Skeletal muscle cell (primary cell): ENCODE measurements at places on chromosomes 3 and 15.

DNA sequence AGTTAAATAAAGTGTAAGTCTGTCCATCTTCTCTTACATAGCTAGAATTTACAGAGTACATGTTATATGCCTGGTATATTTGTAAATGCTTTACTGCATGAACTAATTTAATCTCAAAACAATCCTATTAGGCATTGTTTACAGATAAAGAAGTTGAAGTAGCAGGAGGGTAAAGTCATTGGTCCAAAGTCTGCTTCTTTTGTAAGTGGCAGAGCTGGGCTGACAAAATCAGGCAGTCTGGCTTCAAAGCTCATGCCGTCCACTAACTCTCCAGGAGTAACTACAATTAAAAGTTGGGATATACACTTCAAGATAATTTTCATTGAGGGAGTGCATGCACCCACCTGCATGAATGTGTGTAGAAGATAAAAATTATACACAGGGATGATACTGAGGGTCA lies 27.3 kb downstream of the VGLL3 start:
- no peak for DNase-seq

DNA sequence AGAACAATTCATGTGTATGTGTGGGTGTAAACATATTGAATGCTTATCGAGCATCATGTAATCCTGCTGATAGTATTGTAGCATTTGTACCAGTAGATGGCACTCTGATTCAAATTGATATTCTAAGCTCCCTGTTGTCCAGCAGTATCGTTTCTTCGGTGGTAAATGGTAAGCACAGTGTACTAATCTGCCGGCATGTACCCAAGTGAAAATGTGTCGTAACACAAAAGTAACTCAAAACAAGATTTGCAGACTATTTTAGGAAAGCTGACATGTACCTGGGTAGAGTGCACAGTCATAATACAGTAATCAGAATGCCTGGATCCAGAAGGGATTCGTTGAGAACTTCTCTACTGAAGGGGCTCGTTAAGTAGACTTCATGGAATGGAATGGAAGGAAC lies 31.7 kb upstream of the MNS1 start:
- DNase-seq = peak; percentile 26

GRCh38 chr3:11810276-11810675 lies 36.4 kb downstream of the TAMM41 start:
- DNase-seq = no peak

DNA sequence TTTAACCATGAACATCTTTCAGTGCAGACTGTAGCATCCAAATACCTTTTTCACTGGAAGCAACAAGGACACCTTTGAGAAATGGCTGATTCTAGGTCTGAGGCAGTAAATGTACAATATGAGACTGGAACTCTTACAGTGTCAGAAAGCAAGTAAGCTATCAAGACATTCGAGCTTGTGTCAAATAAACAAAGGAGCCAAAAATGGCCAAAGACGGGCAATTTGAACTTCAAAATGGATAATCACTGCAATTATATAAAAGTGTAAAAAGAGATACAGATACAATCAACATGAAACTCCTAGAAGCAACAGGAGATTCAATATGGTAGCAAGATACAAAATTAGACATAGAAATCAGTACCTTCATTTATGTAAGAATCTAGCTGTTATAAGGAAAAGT lies 138.5 kb upstream of the CCDC54 start:
- DNase-seq = no peak

DNA sequence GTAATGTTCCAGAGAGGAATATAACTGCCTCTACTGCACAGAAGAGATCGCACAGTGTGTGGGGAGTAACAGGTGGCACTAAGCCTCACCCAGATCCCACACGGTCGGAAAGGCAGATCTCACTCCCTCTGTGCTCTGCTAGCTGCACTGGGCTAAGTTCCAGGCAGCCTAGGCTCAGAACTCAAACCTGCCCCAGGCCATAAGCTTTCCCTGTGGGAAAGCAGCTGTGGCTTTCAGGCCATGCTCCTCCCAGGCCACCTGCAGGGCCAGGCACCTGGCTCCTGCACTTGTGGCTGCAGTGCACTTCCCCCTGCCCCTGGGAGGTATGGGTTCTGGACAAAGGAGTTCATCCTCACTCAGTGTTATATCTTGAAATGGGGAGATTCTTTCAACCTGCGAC lies 27.5 kb downstream of the PCCB start:
- DNase-seq = no peak

- DNase-seq = peak; percentile 86
Observed at GRCh38 chr3:76470285-76470684, 569.6 kb upstream of the ROBO2 start.

- DNase-seq = no peak
Observed at GRCh38 chr3:114218578-114219185, 18.7 kb downstream of the ZNF80 start.

DNA sequence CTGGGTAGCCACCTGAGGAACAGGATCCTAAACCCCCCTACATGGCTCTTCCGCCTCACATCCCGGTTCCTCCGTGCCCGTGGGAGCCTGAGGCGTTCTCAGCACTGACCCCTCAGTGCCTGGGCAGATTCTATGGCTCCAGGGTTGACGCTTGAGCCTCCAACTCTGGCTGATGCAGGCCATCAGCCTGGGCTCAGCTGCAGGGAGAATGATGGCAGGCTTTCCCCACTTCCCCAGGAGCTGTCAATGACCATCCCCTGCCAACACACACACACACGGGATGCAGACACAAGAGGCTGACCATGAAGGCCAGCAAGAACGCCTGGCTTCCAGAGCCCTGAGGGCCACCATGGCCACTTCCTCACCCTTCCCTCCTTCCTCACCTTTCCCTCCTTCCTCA lies 15.8 kb upstream of the IGDCC3 start:
- DNase-seq = no peak

- no peak for DNase-seq
Observed at GRCh38 chr3:13580256-13581023, 31.5 kb downstream of the FBLN2 start.

DNA sequence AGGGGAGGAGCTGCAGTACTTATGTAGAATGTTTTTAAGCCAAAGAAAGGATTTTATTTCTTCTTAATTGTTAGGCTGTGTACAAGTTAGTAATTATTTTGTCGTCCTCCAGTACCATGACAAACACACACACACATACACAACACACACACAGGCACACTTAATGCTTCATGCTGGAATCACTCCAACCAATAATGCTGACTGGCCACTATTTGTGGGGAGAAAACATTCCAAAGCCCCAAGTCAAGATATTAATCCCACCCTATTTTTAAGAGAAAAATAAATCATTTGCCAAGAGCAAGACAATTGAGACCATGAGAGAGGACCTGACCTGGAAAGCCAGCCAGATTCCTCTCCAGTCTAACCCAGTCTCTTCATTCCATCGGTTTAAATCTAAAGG lies 51.8 kb upstream of the TMCO5A start:
- no peak for DNase-seq

GRCh38 chr3:88767746-88768145 lies 339.7 kb upstream of the EPHA3 start:
- no peak for DNase-seq

GRCh38 chr15:30885814-30886213 lies 17.9 kb upstream of the FAN1 start:
- no peak for DNase-seq

GRCh38 chr3:186283651-186284348 lies 78.2 kb downstream of the DGKG start:
- peak; percentile 64 for DNase-seq

DNA sequence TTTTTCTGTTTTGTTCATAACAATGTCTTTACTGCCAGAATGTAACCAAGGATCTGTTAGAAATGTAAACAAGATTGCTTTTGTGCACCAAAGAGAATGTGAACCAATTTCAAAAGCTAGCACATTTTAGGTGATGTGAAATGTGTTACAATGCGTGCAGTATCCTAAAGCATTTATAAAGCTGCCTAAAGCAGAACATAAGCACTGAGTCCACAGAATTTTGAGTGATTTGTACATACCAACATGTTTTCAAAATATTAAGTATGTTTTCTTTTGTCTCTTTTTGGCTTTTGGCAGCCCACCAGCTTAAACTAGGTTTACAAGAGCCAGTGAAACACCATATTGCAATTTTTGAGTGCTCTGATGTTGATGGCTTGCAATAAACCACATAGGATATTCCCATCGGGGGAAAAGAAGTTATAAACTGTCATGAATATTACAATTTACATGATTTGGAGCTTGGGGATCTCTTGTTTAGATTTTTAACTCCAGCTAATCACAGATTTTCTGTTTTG lies 364.0 kb downstream of the ZIC1 start:
- DNase-seq = no peak

DNA sequence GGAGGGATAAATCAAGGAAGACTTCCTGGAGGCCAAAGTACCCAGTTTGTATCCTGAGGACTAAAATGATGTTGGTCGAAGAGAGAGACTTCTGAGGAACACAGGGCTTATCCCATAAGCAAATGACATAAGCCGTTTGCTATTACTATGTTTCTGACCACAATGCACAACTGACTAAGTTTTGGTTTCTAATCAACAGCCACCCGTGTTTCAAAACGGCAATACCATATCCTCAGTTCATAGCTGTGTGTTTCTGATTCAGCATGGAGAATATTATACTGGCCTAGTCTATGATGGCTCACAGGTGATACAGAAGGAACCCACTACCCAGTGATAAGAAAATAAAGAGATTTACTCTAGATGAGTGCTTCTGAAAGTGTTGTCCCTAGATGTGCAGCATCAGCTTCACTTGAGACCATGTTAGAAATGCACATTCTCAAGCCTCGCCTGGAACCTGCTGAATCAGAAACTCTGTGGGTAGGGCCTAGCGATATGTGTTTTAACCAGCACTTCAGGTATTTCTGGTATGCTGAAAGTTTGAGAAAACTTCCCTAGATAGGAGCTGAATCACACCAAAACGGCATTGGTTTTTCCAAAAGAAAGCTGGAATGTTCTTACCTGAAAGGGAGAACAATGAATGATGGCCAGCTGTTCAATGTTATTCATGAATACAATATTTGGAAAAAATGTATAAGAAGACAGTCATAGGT lies 639.7 kb upstream of the NR2F2 start:
- DNase-seq = no peak

- no peak for DNase-seq
Observed at GRCh38 chr3:179473565-179473964, 22.3 kb upstream of the GNB4 start.

DNA sequence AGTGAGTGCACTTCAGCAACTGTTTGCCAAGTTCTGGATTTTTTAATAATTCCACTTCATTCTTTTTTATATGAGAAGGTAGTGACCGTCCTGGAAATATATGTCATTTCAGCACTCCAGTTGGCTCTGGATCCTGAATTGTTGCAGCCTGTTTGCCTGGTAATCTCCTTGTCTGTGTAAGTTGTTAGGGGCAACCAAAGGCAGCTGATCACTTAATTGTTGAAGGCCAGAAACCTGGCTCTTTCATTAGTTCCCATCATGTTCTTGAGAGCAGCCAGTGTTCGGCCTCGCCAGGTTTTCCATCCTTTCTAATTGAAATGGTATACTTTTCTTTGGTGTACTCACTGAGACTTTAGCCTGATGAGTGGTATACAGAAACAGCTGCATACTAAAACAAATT lies 168.6 kb downstream of the SOX2 start:
- no peak for DNase-seq

DNA sequence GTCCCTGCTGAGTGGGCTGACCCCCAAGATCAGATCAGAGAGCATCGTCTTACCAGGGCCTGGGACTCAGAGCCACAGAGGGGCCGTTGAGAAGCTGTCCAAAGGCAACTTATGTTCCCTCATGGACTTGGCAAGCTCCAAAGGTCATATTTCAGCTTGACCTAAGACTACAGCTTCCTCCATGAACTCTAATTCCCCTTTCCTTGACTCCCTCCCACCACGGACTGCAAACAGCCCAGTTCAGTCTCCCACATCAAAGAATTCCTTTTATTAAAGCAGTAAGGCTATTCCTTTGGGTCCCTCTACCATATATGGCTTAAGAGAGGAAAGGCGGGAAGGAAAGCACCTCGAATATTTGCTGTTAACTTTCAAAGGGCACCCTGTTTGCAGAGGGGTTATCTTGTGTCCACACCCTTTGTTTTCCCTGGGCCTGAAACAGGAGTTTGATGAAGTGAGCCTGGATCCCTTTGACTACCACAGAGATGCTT lies 146.1 kb upstream of the THBS1 start:
- no peak for DNase-seq
